ENCODE measurements at places on chromosomes 11 and 22.

- H3K4me3 ChIP-seq = peak overlapping the region; percentile 88
- H3K27me3 ChIP-seq = no peaks in the 10 kb centered on the region
- peaks cover 39% of the 10 kb centered on the region for H3K4me1 ChIP-seq
- H3K36me3 ChIP-seq = peaks cover 47% of the 10 kb centered on the region
- H3K27ac ChIP-seq = peak overlapping the region; percentile 91
These were observed 917 bp downstream of the RPS6KA4 start for GRCh38 chr11:64359712-64360445.

DNA sequence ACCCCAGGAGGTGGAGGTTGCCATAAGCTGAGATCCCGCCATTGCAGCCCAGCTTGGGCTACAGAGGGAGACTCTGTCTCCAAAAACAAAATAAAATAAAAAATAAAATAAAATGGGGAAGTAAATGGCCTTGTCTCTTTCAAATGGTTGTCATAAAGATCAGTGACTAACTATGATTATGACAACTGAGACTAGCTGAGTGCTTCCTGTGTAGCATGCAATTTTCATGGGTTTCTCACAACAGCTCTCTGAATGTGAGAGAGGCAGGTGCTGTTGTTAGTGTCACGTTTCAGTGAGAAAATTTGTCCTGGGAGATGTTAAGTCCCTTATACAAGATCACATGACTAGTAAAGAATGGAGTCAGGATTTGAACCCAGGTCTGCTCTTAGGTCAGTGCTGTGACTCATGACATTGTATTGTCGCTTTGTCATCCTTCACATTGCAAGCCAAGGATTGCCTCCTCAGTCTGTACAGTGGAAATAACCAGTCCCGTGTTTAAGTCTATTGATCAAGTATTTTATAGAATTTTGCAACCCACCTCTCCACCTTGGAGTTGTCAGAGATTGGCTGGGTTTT is 163.3 kb upstream of the CCDC90B start:
- H3K27me3 ChIP-seq = no peaks in the 10 kb centered on the region
- H3K36me3 ChIP-seq = no peaks in the 10 kb centered on the region
- H3K4me3 ChIP-seq = no peak overlapping the region
- DNase-seq = no peak
- no peaks in the 10 kb centered on the region for H3K4me1 ChIP-seq

DNA sequence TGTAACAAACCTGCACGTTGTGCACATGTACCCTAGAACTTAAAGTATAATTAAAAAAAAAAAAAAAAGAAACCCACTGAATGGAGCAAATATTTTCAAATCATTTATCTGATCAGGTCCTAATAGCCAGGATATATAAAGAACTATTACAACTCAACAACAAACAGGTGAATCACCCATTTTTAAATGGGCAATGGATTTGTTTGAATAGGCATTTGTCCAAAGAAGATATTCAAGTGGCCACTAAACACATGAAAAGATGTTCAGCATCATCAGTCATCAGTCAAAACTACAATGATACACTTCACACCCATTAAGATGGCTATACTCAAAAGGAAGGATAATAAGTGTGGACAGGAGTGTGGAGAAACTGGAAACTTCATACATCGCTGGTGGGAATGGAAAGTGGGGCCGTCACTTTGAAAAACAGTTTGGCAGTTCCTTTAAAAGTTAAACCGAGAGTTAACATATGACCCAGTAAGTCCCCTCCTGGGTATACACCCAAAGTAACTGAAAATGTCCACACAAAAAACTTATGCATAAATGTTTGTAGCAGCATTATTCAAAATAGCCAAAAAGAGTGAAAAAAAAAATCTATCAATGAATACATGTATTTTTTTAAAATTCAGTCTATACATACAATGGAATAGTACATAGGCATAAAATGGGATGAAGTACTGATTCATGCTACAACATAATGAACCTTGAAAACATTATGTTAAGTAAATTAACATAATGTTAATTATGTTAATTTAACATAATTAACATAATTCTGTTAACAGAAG is 53.1 kb downstream of the ARRB1 start:
- peaks cover 31% of the 10 kb centered on the region for H3K4me1 ChIP-seq
- H3K27me3 ChIP-seq = no peaks in the 10 kb centered on the region
- DNase-seq = no peak
- no peak overlapping the region for H3K4me3 ChIP-seq

DNA sequence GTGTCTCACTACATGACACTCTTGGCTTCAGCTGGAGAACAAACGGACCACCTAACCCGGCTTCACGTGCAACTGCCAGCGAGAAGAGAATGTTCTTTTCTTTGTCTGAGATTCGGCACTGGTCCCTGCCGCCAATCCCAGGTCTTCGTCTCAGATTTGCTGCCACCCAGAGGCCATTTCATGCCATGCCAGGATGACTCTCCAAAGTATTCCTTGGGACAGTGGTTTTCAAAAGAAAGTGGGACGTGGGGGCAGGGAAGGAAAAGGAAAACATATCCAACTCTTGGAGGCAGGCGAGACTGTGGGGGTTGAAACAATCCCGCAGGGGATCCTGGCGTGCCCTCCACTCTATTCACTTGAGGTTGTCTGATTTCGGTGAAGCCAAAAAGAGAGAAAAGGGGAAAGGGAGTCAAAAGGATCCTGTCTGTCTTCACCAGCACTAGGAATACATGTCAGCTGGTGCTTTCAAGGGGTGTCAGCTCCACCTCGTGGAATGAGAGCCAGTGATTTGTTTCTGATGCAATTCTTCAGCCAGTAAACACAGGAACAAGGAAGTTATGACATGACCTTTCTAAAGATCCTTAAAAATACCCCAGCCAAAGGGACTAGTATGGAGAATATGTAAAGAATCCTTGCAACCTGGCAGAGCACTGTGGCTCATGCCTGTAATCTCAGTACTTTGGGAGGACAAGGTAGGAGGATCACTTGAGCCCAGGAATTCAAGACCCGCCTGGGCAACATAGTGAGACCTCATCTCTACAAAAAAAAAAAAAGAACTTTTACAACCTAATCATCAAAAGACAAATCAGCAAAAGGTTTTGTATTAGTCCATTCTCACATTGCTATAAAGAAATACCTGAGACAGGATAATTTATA is 41.0 kb upstream of the APLNR start:
- peak overlapping the region; percentile 35 for H3K27ac ChIP-seq
- no peak overlapping the region for H3K4me3 ChIP-seq
- H3K27me3 ChIP-seq = no peaks in the 10 kb centered on the region

- no peaks in the 10 kb centered on the region for H3K4me1 ChIP-seq
- no peak overlapping the region for H3K27ac ChIP-seq
- H3K36me3 ChIP-seq = no peaks in the 10 kb centered on the region
- peaks cover 24% of the 10 kb centered on the region for H3K27me3 ChIP-seq
- H3K4me3 ChIP-seq = no peak overlapping the region
These were observed 81.7 kb downstream of the PHF21B start for GRCh38 chr22:44928136-44928463.

DNA sequence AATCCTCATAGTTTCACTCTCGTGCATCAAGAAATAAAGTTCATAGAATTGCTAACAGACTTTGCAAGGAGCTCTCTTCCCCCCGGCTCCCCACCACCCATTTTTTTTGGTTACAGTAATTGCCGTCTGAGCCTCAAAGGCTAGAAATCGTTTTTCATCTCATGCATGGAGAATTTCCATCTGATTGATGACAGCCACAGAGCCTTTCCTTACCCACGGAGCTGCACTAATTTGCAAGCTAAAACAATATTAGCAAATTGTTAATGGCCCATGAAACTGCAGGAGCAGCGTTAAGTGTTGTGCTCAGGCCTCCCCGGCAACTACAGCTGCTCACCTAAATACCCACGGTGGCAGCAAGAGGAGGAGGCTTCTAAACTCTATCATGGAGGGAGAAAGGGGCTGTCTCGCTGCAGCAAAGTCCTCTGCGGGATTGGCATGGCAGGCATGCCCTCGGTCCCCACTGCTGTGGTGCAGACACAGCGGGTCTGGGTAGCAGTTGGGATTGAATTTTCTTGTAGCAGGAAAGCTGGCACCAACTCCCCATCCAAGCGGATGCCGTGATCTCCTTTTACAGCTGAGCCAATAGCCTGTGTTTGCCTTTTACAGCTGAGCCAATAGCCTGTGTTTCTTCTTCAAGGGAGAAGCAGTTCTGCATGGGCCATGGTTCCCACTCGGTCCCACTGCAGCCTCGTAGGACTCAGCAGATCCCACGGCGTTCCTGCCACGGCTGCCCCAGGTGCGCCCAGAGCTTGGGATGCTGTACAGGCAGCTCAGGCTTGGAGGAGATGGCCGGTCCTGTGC is 412.3 kb downstream of the BRD1 start:
- H3K4me1 ChIP-seq = no peaks in the 10 kb centered on the region
- H3K4me3 ChIP-seq = no peak overlapping the region
- no peaks in the 10 kb centered on the region for H3K36me3 ChIP-seq
- H3K27ac ChIP-seq = no peak overlapping the region

DNA sequence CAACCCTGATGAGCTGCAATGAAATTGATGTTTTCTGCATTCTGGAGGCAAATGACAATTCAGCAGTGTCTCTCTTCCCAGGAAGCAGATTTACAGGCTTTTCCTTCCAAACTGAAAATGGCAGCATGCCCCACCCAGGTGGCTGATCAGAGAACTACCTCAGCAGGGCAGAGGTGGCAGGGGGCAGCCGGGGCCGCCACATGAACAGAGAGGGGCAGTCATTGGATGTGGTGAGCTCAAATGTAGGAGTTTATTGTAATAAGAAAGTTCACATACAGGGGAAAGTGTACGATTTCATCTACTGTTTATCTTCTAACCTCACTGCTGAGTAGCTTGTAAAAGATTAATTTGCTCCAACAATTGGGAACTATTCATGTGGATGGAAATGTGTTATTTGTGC is 15.7 kb upstream of the PARVA start:
- no peak overlapping the region for H3K4me3 ChIP-seq
- H3K36me3 ChIP-seq = no peaks in the 10 kb centered on the region
- DNase-seq = no peak
- peaks cover 15% of the 10 kb centered on the region for H3K4me1 ChIP-seq

GRCh38 chr11:41716862-41717261 is 257.4 kb upstream of the LRRC4C start:
- H3K27ac ChIP-seq = no peak overlapping the region
- DNase-seq = no peak
- H3K4me3 ChIP-seq = no peak overlapping the region
- H3K36me3 ChIP-seq = no peaks in the 10 kb centered on the region
- H3K4me1 ChIP-seq = no peaks in the 10 kb centered on the region
